Right renal pelvis (tissue), 4 donors: ENCODE measurements at places on chromosomes 12 and 14.

DNA sequence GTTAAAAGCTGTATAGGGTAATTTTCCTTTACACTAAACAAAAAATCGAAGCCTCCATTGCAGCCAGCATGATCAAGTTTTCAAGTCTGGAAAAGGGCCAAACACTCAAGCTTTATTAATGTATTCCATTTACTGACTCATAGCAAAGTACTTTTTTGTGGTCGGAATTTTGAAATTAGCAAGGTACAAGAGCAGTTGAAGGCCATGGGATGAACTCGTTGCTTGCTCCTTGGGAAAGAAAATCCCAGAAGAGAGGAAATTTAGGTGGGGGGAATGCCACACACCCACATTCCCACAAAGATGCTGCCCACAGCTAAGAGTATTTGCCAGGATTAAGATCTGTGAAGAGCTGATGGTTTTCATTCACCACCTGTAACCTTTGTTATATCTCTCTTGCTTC is 333.7 kb downstream of the EGLN3 start:
- DNase-seq: no peak

DNA sequence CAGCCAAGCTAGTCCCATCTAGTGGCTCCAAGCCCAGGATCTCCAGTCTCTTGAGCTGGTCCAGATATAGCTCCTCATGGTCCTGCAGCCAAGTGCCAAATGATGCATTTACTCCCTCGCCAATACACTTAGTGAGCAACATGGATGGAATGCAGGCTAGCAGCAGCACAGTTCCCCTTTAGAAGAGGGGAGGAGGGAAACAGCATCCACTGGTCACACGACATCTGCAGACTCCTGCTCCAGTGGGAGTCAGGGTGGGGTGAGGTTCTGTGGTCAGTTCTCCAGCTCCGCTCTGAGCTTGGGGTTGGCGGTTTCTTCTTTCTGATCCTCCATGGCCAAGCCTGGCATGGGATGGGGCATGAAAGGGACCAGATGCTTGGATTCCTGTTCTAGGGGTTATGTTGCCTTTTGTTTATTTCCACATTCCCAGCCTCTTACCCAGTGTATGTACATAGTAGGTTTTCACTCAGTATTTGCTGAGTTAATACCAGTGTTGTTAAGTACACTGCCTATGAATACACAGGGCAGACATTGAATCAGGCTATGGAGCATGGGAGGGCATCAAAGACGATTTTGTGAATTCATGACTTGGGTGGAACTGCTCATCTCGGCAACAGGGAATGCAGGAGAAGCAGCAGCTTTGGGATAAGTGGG is 57.3 kb downstream of the GALNT16 start:
- no peak for DNase-seq

- DNase-seq: no peak
Measured at GRCh38 chr12:39401459-39401858, 41.5 kb downstream of the KIF21A start.

DNA sequence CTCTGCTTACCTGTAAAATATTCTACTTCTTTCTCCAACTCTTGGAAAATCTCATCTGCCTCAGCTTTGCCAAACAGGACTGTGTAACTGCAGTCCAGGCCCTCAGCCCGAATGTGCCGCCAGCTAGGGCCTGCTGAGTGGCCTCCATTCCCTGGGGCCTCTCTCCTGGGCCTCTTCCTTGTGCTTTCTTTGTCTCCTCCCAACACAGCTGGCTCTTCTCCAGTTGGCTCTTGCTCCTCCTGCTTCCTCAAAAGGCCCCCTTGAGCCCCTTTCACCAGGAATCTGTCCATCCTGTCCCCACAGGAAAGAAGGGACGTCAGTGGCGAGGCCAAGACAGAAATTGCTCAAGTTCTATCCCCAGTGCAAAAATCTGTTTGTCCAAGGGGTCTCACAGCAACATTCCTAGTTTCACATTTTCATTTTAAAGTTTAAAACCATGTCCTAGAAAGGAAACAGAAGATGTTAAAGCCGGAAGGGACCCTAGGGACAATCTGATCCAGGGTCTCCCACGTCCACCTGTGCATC is 713 bp downstream of the ALKBH2 start:
- no peak for DNase-seq

- DNase-seq: no peak
Measured at GRCh38 chr14:63282997-63283883, 35.5 kb downstream of the GPHB5 start.

GRCh38 chr14:72682188-72682587 is 211.7 kb downstream of the DPF3 start:
- DNase-seq: no peak

- no peak for DNase-seq
Measured at GRCh38 chr12:70268972-70269371, 25.7 kb downstream of the CNOT2 start.

- DNase-seq: no peak
Measured at GRCh38 chr12:105590571-105590970, 260.1 kb downstream of the C12orf75 start.

DNA sequence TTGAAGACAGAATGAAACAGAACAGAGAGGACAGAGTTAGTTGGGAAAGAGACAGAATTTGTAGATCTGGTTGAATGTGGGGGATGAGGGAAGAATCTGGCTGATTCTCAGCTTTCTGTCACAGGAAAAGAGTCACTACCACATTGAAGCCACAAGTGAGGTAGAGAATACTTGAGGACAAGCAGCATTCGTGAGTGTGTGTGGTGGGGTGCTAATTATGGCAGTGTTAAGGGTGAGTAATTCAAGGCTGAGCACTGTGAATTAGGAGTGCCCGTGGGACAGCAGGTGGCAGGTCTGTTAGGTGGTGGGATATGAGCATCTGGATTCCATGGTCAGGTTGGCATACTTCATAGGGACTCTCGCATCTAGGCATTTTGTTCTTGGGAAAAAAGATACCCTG is 347.4 kb upstream of the PRICKLE1 start:
- no peak for DNase-seq

DNA sequence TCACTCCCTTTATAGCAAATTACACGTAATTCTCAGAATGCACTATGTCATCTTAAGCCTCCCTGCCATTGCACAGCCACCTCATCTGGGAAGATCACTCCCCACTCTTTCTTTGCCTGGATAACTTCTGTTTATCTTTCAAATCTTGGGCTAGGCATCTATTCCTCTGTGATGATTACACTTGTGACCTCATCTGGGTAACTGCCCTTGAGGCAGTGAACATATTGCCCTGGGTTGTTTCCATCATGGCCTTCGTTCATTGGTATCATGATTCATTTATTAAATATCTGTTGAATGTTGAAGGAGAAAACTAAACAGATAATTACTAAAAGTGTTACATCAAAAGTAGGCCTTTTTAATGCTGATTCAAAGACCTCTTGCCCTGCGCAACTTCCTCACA is 26.2 kb upstream of the PDE3A start:
- DNase-seq: no peak

- DNase-seq: no peak
Measured at GRCh38 chr12:28268608-28269229, 78.5 kb downstream of the CCDC91 start.

DNA sequence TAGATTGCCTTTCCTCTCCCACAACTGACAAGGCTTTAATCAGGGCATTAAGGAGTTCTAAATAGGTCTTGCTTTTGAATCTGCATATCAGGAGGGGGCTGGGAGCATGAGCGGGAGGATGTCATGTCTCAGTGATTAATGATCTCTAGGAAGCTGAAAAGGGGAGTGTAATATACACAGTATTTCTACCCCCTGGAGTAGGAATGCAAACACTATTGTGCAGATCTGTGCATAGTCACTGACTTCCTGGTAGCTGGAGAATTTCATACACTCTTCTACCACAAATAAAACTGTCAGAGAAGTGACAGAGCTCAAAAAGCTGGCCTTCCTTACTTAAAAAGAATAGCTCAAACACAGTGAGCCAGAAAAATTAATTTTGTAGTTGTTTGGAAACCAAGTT is 65.8 kb downstream of the RIC8B start:
- peak; percentile 36 for DNase-seq
